ENCODE measurements at places on chromosomes 2 and 18. TPM values are rescaled to one million over a fixed set of nuclear protein-coding genes. Genes with fewer than 3 reads are reported as not detected.

GRCh38 chr2:68032702-68033101, 30.1 kb downstream of the C1D start:
- no peak for DNase-seq

- DNase-seq = no peak
These were observed 141.1 kb downstream of the ANTXR1 start for GRCh38 chr2:69154106-69154505.

GRCh38 chr2:239805043-239805329, 220.2 kb downstream of the NDUFA10 start:
- peak; percentile 27 for DNase-seq

DNA sequence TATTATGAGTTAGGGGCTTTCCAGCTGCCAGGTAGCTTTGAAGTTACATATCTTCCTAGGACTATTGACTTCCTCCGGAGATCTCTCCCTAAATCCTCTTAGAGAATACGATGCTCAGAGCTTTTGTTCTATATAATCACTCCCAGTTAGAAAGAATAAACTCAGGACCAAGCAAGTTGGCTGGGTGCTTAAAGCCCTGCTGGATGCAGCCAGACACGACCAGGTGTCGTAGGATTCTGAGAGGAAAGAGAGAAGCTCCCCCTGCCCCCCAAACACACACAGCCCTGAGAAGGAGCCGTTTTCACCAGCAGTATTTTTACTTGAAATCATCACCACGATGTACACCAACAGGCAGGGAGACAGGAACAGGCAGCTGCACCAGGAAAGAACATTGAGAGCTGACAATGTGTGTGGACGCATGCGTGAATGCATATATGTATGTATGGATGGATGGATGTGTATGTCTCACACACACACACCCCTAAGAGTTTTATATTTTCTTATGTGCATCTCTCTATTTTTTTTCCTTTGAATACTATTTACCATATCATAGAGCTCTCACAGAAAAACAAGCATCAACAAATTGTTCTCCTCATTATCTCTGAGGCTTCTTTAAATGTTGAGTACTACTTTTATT, 382.6 kb downstream of the EPHA4 start:
- no peak for DNase-seq

GRCh38 chr18:34639687-34640086, 70.4 kb upstream of the DTNA start:
- DNase-seq = no peak

GRCh38 chr2:173571021-173571821, 216.5 kb downstream of the CDCA7 start:
- no peak for DNase-seq

Gene TMEM17
- 3.4 TPM for total RNA-seq

Gene IL37
- not detected for total RNA-seq

Gene DTNA
- total RNA-seq = 40.5 TPM

Gene RAD51AP2
- total RNA-seq = 0.16 TPM

Gene CD207
- total RNA-seq = not detected

Gene MBOAT2
- 41.0 TPM for total RNA-seq
